Bone marrow (tissue), 2 donors: ENCODE measurements at places on chromosomes 4 and X.

- no peak for DNase-seq
Observed at GRCh38 chr4:11628093-11628725, 199.5 kb upstream of the HS3ST1 start.

DNA sequence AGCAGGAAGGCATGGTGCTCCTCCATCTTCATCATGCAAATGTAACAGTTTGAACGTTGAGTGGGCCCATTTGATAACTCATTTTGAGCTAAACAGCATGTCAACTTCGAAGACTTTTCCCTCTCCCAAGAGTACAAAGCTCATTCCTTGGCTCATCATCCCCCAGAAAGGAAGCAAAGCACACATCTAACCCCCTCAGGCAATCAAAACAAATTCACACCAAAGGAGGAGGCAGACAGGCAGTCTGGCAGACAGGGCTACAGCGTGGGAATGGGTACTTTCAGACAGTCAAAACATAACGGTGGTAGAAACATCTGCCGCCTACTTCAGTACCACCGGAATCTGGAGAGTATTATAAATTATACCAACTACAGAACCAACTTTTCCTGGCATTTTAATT, 81.7 kb downstream of the PCDH19 start:
- no peak for DNase-seq

DNA sequence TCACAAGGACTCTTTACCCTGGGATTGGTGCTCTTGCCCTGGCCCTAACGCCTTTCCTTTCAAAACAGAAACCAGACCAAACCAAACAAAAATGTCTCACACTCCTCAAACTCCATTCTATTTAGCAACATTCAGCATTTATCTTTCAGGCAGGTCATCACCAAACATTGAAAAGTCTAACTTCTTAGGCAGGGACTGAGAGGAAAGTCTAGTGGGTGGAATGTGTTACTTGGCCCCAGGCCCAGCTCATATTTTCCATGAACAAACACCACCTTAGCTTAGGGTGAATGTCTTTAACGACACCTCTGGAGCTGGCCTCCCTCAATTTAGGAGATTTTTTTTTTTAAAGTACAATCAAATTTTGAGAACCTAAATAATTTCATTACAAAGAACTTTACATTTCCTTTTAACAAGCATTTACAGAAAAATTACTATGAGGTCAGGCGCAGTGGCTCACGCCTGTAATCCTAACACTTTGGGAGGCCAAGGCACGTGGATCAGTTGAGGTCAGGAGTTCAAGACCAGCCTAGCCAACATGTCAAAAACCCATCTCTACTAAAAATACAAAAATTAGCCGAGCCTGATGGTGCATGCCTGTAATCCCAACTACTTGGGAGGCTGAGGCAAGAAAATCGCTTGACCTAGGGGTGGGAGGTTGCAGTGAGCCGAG, 10.2 kb upstream of the N4BP2 start:
- DNase-seq = no peak

DNA sequence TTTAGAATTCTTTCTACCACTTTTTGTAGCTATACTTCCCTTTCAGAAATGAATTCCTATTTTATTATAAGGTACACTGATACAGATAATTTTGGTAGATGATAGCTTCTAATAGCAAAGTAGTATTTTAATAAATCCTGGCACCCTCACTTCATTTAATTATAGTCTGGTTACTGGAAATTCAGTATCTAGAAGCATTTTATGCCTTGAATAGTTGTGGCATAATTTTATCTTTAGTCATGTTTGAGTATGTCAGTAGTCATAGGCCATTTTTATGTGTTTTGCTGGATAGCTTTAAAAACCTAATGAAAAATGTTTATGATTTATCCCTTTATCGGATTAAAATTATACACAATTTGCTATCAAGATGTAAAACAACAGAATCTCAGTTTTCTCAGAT, 92.3 kb downstream of the DIAPH2 start:
- no peak for DNase-seq

DNA sequence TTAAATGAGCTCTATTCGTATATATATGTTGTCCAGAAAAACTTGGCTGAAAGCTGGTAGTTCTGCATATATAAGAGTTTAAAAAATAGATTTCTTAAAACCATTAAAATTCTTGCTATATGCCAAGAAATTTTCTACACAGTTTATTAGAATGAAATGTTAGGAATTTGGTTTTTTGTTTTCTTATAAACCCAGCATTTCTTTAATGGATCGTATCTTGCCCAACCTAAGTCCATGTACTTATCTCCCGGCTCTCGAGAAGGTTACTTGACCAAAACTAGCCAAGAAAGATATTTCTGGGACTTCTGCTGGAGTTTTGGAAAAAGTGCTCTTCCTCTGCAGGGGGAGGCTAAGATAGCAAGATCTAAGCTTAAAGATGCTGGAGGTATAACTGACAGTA, 4.7 kb upstream of the ASB5 start:
- no peak for DNase-seq

DNA sequence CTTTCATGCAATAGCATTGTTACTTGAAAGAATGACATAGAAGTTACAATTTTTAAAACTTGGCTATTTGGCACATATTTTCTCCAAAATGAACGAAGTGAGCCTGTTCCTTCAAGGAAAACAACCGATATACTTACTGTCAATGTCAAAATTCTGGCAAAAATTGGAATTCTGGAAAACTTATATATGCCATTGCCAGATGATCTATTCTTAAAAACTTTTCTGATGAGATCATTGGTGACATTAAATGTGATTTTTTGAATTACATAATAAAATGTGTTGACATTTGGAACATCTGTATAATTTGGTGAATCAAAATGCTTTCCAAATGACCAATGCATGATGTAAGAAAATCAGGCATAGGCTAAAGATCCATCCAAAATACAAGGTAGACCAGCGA, 209.0 kb downstream of the SCFD2 start:
- DNase-seq = no peak

- no peak for DNase-seq
Observed at GRCh38 chr4:89511776-89512175, 204.2 kb upstream of the GPRIN3 start.

DNA sequence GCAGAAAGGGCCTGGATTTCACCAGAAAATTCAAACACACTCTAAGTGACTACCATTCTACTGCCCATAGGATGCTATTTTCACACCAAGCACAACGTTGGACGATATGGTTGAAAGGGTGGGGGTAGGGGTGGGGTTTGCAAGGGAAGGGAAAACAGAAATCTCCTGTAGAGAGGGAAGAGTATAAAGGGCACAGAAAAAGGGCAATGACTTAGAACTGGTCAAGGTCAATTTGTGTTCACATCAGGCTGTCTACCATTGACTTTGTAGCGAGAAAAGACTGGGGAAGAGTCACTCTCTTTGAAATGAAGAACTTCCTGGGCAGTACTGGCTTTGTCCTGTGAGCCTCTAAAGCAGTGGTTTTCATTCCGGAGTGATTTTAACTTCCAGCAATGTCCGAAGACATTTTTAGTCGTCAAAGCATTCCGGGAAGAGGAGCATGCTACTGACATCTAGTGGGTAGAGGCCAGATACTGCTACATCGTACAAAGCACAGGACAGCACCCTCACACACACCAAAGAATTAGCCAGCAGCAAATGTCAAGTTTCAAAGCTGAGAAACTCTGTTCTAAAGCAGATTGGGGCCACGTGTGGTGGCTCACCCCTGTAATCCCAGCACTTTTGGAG, 48.4 kb upstream of the SLC7A3 start:
- DNase-seq = no peak

- DNase-seq = no peak
Observed at GRCh38 chr4:10160281-10160856, 43.8 kb upstream of the WDR1 start.
